ENCODE measurements at places on chromosomes 12 and 14. TPM values are rescaled to one million over a fixed set of nuclear protein-coding genes. Genes with fewer than 3 reads are reported as not detected.

The C12orf54 gene
- not detected for polyA plus RNA-seq

The KRT79 gene
- polyA plus RNA-seq = 0.09 TPM

DNA sequence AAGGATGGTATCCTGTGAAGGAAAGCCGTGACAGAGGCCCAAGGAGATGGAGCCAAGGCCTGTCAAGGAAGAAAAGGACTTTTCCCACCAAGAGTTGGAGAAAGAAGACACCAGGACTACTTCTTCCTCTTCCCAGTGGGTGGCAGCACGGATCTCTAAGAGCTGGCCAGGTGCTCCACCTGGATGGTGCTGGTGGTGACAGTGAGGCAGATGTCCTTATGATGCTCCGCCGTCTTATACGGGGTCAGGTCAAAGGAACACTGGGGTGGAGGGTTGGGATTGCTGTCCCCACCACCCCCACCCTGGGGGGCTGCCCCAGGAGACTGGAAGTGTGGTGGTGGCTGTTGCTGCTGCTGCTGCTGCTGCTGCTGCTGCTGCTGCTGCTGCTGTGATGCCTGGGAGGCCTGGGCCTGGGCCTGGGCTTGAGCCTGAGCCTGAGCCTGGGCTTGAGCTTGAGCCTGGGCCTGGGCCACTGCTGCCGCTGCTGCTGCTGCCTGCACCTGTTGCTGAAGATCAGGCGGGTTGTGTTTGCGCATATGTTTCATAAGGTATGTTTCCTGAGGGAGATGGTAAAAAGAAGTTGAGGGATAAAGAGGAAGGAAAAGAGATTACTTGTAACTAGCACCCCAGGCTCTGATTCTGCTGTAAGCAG lies 4.8 kb upstream of the ING4 start:
- DNase-seq = no peak

DNA sequence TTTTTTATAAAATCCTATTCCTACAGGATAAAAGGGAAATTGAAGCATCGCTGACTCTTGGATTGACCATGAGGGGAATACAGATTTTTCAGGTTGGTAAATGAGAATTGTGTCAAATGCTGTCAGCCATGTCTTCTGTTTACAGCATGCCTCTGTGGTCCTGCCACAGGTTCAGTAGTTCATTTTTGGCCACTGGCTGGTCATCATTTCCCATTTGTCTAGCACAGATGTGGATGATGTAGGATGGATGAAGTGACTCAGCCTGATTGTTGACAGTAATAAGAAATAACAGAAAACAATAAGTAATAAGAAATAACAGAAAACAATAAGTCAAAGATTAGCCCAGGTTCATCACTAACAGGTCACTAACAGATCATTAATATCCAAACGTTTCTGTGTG lies 59.8 kb downstream of the FRMD6 start:
- DNase-seq = no peak

GRCh38 chr14:99203801-99204200 lies 68.2 kb downstream of the BCL11B start:
- no peak for DNase-seq

GRCh38 chr12:2284321-2284813 lies 231.6 kb downstream of the CACNA1C start:
- DNase-seq = no peak

DNA sequence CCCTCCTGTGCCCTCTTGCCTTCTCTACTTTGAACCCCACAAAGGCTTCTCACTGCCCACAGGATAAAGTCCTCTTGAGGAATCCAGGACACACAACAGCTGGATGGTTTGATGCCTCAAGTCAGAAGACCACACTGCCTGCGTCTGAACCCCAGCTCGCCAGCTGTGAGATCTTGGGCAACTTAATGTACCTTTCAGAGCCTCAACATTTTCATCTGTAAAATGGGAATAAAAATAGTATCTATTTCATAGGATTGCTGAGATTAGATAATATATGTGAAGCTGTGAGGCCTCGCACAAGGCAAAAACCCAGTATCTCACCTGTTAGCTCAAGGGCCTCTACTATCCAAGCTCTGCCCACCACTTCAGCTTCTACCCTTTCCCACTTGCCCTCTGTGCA lies 2.3 kb downstream of the CINP start:
- DNase-seq = no peak

- no peak for DNase-seq
Observed at GRCh38 chr14:61264010-61264571, 17.0 kb downstream of the TMEM30B start.

DNA sequence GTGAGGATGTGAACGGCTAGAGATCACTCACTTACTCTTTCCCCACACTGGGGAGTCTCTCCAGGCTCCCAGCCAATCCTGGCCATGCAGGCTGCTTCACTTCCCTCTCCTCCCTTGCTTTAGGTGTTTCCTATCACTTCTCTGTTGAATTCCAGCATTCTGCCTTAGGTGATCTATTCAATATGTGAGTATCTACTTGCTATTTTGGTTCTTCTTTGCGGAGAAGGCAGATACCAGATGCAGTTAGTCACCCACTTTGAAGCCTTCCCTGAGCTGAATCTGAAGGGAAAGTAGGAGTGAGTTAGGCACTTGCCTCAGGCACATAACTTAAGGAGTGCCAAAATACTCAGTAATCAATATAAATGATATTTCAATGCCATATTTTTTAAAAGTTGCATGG lies 36.0 kb upstream of the FAR2 start:
- DNase-seq = no peak

DNA sequence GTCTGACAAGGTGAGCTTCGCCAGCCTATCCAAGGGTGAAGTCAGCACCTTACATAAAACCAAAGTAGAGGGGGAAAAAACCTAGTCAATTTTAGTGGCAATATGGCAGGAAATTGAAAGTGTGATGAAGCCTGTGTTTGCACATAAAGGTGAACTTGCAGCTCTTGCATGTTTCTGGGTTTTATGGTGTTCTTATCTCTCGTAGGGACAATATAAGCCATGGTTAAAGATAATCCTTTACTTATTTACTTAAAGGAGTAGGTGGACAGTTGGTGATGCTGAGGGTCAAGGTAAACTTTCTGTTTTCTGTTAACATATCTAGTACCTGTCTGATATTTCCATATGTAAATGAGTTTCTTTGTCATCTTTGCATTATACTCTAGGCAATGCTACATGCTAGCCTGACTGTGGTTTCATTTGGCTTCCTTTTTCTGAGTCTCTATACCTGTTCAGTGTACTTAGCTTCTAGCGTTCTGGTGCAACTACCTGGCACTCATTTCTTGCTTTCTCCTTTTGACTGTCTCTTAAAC lies 32.8 kb downstream of the CCDC91 start:
- DNase-seq = no peak

DNA sequence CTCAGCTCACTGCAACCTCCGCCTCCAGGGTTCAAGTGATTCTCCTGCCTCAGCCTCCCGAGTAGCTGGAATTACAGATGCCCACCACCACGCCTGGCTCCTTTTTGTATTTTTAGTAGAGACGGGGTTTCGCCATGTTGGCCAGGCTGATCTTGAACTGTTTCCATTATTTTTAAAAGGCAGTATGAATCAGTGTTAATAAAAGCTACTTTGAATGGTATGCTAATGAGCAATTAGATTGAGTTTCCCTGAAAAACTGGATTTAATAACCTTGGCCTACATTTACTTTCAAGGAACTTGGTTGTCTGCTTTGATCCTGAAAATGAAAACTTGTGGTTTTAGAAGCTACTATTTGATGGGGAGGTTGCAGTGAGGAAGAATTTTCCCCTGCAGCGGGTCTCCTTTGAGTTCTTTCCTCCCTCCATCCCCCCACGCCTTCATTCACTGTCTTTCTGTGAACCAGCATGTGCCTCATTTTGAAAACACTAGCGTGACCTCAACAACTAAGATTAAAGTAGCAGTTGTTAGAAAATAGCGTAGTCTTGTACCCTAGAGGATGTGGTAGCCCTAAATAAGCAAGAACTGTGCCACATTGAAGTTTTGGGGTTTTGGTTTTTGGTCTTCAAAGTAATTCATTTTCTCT lies 17.8 kb upstream of the RPS6KA5 start:
- DNase-seq = no peak

GRCh38 chr12:34304001-34304400 lies 281.7 kb downstream of the ALG10 start:
- peak; percentile 16 for DNase-seq
